Hematopoietic multipotent progenitor cell treated with erythropoietin and hydrocortisone succinate and interleukin-3 and kit ligand, for 15 days (in vitro differentiated cells): ENCODE measurements at places on chromosomes 3 and 15.

GRCh38 chr3:97763586-97764406 is 762 bp upstream of the ARL6 start:
- DNase-seq = no peak

DNA sequence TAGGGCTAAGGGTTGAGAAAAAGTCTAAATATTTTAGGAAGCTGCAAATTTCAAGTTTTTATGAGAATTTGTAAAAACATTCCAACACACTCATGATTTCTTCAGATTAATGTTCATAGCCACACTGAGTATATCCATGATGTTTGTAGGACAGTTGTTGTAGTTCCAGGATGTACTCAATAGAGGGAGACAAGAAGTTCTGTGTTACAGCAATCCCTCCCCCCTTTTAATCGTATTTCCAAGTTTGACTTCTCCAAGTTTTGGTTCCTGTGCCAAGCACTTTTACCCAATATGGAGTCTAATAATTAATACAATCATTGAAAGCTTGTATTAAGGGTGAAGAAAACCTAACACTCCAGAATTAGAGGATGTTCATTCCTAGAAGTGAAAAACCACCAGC is 143.4 kb downstream of the FEZF2 start:
- no peak for DNase-seq

DNA sequence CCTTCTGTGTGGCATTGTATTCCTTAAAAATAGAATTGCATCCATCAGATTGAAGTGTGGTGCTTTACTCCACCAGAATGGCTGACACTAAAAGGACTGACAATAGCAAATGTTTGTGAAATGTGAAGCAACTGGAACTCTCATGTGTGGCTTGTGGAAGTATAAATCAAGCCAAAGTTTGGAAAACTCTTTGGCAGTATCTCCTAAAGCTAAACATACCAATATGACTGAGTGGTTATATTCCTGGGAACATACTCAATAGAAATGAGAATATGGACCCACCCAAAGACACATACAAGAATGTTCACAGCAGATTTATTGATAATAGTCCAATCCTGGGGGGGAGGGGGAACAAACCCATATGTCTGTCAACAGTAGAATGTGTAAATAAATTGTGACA is 87.1 kb downstream of the RARB start:
- no peak for DNase-seq

GRCh38 chr3:53242155-53242554 is 13.7 kb downstream of the TKT start:
- DNase-seq = no peak

- DNase-seq = no peak
Measured at GRCh38 chr3:137199678-137200077, 241.9 kb downstream of the IL20RB start.

DNA sequence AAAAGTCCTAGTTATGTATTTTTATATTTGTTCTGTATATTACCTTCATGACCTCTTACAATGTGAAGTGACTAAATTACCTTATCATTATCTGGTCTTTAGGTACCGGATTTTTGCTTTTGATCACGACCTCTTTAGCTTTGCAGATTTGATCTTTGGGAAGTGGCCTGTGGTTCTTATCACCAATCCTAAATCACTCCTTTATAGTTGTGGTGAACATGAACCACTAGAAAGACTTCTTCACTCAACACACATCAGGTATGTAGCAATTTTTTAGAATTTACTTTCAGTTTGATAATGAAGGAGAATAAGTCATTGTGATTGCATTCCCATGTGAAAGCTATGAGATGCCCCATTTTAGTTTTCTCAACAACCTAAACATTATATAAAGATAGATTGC is 18.3 kb downstream of the TMEM62 start:
- DNase-seq = no peak

- DNase-seq = no peak
Measured at GRCh38 chr3:129291236-129291886, 12.7 kb downstream of the HMCES start.

- no peak for DNase-seq
Measured at GRCh38 chr15:63264688-63265293, 12.6 kb upstream of the APH1B start.

GRCh38 chr15:72599855-72600464 is 54.5 kb upstream of the GOLGA6B start:
- DNase-seq = peak; percentile 55

- DNase-seq = no peak
Measured at GRCh38 chr15:81299630-81300273, 24.2 kb downstream of the STARD5 start.

DNA sequence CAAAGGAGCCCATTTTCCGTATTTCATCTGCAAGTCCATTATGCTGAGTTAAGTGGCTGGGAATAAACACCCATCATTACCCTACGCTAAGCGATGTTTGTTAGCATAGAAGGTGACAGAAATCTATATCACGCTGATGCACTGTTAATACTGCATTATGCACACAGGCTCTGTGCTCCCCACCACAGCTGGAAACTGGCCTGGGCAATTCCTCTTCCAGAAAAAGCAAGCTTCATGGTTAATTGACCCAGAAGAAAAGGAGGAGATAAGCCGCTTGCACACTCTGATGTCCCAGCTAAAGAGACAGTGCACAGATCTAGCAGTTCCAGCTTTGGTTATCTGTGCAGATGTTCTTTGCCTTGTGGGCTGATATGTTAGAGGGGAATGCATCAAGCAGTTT is 232.6 kb downstream of the NTRK3 start:
- DNase-seq = no peak

- DNase-seq = no peak
Measured at GRCh38 chr15:45180648-45181436, 6.9 kb downstream of the SHF start.

DNA sequence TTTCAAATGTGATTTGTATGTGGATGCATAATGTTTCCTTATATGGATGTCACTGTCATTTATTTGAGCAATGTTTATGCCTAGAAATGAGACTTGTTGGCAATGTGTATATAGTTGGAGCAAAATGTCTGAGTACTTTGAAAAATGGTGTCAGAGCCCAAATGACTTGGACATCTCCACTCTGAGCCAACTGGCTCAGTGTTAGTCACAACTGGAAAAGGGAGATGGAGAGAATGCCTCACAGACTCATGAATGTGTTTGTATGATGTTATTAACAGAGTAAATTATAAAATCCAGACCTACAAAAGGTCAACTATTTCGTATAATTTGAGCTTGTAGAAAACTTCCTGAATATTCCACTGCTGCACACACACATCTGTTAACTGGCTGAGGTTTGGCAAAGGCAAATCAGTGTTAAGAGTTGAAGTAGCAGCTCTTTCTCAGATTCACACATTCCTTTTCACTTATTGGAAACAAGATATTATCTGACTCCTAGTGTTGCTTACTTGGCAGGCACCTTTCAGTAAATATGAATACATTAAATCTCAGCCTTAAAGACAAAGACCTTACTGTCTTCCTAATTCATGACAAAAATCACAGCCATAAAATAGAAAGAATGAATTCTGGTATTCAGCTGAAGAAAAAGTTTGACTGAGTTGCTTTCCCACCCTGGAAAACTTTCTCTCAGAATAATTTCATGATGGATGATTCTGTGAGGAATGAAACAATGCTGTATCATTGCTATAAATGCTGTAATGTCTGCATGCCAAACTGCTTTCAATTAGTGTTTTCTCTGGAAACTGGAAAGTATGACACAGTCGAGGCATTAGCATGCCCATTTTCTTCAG is 27.0 kb downstream of the ADIPOQ start:
- DNase-seq = no peak

- DNase-seq = no peak
Measured at GRCh38 chr3:133130168-133130567, 92.0 kb downstream of the TMEM108 start.

GRCh38 chr15:94064676-94065313 is 166.6 kb upstream of the MCTP2 start:
- DNase-seq = no peak

- no peak for DNase-seq
Measured at GRCh38 chr3:185069037-185070030, 83.5 kb downstream of the C3orf70 start.

DNA sequence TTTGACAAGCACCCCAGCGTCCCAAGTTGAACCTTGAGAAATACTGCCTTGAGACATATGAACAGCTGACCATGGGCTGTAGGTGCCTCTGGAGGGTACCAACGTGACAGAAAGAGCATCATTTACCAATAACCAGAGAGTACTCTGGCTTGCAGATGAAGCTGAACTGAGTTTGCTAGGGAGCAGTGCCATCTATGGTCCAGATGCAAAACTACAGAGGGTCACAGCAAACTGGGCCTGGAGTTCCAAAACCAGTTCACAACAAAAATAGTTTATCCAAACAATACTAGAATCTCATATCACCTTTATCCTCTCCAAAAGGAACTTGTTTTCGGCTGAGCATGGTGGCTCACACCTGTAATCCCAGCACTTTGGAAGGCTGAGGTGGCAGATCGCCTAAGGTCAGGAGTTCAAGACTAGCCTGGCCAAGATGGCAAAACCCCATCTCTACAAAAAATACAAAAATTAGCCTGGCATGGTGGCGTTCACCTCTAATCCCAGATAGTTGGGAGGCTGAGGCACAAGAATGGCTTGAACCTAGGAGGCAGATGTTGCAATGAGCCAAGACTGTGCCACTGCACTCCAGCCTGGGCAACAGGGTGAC is 69.3 kb downstream of the CHAC1 start:
- DNase-seq = peak; percentile 42

GRCh38 chr15:101121511-101122090 is 130.2 kb downstream of the CHSY1 start:
- DNase-seq = no peak

DNA sequence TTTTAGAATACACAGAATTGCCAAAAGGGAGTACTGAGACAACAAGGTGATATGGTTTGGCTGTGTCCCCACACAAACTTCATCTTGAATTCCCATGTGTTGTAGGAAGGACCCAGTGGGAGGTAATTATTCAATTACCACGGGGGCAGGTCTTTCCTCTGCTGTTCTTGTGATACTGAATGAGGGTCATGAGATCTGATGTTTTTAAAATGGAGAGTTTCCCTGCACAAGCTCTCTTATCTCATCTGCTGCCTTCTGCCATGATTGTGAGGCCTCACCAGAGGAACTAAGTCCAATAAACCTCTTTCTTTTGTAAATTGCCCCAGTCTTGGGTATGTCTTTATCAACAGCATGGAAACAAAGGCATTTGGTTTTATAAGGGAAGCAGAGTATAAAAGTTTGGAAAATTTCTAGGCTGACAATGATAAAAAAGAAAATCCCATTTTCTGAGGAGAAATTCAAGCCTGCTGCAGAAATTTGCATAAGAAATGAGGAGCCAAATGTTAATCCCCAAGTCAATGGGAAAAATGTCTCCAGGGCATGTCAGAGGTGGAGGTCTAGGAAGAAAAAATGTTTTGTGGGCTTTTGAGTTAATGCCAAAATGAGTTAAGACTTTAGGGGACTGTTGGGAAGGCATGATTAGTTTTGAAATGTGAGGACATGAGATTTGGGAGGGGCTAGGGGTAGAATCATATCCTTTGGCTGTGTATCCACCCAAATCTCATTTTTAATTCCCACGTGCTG is 130.5 kb upstream of the THRB start:
- no peak for DNase-seq

DNA sequence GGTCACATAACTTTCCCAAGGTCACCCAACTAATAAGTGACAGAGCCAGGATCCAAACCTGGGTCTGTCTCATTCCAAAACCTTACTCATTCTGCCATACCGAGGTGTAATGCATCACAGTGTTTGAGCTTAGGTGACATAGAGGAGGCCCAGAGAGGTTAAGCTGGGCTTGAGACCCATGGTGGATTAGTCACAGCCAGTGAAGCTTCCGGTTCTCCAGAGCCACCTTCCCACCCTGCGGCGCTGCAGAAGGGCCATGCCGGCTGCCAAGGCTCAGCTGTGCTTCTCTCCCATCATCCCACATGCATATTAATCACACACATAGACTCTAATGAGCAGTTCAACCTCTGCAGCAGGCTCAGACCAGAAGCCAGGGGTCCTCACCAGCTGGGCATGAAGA is 42.2 kb downstream of the SPSB4 start:
- no peak for DNase-seq

DNA sequence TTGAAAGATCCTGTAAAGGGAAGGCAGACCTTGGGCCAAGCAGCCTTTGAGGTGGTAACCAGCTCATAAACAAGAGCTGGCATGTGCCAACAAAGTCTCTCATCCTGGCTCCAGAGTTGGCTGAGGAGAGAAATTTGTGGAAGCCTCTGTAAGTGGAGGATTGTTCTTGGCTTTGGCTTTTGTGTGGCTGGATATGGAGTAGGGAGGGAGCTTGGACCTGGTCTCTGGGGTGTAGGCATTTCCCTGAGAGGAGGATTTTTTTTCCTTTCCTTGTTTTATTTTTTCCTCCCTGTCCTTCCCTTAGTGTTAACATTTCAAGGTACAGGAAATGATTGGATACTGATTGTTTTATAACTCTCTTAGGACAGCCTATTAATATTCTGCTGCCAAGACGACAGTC is 60.8 kb downstream of the ZNF609 start:
- no peak for DNase-seq

- DNase-seq = no peak
Measured at GRCh38 chr15:89003865-89004725, 84.2 kb upstream of the ABHD2 start.

DNA sequence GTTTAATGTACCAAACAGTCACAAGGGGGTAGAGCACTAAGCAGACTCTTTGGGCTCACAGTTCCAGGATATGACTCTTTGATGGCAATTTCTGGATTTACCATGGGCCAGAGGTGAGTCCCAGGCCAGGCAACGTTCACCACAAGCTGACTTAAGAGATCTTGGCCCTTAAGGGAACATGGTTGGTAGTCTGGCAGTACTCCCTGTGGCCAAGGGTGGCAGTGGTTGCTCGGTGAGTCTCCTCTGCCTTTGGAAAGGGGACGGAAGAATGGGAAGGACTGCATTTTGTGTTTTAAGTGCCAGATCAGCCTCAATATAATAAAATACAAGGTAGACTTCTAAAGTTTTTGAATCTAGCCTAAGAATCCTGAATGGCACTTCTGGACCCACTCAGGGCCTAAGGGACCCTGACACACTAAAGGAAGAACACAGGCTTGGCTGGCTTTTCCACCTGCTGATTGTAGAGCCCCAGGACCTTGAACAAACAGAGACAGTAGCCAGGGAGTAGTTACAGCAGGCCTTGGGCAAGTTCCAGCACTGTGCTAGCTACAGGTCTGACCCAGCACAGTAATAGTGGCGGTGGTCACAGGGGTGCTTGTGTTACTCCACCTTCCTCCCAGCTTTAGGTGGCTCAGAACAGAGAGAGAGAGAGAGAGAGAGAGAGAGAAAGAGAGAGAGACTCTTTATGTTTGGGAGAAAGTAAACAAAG is 730.7 kb upstream of the ALCAM start:
- DNase-seq = no peak

GRCh38 chr3:54262541-54262940 is 140.2 kb downstream of the CACNA2D3 start:
- no peak for DNase-seq

DNA sequence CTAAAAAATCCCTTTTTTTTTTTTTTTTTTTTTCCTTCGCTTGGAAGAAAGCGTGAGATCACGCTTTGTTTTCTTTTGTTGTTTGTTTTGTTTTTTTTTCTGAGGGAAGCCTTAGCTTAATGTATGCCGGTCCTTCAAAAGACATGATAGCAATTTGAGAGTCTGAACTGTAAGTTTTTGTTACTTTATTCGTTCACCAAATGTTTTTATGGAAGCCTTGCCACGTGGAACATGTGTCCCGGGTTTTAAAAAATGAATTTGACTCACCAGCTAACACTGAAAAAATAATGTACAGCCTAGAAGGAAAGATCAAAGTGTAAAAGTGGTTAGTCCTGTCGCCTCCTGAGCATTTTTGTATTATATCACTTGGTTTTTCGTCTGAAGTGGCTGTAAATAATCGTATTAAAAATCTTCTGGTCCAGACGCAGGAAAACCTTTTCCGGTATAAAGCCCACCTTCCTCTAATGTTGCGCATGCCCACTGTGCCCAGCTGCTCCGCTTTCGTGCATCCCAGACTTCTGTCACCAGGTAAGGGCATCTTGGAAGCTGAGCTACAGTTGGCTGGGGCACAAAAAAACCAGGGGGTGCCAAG is 795 bp upstream of the MYNN start:
- DNase-seq = peak; percentile 70
